Islet precursor cell (in vitro differentiated cells): ENCODE measurements at places on chromosomes 2 and 18.

GRCh38 chr2:229344151-229344551, 73.1 kb upstream of the PID1 start:
- DNase-seq: no peak

DNA sequence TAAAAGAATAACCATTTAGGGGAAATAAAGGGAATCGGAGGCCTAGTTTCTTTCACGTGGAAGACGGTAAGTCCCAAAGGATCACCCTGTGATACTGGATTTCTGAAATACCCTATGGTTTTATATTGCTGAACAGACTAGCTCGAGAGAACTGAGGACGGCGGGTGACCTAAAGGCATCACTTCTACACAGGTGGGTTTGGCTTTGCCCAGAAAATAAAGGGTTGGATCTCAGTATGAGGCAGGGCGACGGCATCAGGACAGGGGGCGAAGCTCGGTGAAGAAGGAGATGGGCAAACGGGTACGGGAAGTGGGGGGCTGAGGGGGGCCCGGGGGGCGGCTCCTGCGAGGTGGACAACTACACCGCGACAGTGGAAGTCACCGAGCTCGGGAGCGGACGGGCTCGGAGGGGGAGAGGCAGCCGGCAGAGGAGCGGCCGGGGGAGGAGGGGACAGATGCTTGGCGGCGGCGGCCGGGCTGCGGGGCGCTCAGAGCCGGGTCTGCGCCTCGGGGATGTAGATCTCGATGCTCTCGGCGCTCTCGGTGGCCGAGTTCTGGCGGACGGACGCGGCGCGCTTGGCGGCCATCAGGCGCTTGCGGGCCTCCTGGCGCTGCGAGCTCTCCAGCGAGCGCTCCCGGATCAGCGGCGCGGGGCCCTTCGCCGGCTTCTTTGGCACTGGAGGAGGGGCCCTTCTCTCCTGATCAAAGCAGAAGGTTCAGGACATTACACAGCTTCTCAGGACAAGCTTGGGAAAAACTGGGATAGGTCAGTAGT, 48.9 kb downstream of the TGIF1 start:
- DNase-seq: peak; percentile 75

DNA sequence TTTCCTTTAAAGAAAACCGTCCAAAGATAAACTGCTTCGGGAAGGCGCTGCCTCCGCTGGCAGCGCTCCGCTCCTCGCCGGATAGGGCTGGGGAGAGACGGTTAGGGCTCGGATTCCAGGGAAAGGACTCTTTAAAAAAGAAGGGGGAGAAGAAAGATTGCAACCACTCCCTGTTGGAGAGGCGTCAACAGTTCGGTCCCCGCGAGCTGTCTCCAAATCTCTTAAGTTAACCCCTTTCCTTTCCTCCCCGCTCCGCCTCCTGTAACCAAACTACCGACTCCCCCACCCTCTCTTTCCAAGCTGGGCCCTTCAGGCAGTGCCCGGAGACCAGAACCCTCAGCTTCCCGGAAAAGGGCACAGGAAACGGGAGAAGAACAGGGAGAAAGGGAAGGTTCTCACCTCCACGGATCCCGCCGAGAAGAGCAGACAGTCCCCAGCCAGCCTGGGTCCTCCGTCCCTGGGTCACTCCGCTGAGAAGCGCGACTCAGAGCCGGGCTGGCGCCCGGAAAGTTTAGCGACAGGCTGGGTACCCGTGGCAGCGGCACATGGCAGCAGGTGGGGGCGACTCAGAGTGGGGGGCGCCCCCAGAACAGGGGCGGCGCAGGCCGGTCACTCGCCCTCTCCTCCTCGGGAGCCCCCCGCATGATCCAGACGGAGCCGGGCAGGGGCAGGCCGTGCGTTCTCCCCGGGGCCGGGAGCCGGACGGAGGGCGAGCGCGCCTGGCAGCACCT, 675 bp downstream of the FZD5 start:
- DNase-seq: no peak

DNA sequence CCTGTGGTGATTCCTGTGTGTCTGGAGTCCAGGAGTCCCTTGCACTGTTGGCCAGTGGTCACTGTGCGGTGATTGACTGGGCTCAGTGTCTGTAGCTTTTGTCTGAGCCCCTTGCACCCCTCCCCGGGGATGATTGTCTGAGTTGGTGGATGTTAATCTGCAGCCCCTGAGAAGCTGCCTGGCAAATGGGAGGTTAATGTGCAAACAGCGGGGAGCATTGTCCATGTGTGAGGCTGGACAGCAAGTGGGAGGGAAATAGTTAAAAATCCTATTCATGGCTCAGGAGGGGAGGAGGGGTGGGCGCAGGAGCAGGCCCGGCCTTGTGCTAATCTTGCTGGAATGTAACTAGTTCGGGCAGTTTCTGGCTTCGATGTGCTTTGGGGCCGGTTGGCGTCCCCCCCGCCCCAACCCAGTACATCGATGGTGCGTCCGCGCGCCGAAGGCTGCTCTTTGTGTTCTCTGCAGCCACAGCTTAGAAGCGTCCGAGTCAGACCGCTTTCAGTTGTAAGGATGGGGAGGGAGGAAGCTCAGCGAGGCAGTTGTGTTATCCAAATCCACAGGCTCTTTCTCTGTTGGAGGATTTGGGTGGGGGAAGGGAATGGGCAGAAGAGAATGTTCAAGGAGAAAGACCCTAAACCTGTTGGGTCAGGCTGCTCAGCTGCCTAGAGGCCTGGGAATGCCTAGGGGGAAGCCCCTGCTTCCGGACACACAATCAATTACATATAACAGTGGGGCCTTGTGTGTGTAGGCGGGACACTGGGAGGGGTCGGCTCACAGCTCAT, 71.8 kb downstream of the TGOLN2 start:
- DNase-seq: peak; percentile 98

DNA sequence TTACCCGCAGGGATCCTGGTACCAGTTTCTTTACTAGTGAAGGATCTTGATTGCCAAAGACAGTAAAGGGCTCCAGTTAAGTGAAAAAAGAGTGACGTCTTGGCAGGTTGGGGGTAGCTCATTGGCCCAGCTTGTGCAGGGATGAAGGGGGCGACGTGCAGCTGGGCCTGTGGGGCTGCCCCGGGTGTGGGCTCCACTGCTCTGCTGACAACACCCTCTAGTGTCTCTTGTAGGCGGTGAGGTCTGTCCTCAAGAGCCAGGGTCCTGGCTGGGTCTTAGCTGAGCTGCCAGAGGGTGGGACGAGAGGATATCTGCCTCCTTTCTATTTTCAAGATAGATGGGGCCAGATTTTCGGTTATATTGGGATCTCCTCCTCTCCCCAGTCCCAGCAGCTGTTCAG, 6.1 kb downstream of the ARHGEF4 start:
- DNase-seq: peak; percentile 58

DNA sequence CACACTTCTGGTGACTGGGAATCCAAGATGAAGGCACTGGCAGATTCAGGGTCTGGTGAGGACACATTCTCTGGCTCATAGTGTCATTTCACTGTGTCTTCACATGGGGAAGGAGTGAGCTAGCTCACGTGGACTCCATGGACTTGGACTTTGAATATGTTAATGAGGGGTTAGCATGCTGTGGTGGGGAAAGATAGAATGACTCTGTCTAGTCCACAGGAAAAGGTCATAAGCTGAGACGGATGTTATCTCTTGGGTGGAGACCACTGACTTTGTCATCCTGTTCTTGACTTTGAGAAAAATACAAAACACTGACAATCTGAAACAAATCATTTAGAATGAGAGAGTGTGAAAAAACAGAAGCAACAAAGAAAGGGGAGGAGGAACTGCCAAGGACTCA, 145.9 kb downstream of the PIK3C3 start:
- DNase-seq: no peak

GRCh38 chr2:221851531-221852045, 279.5 kb upstream of the EPHA4 start:
- no peak for DNase-seq

- no peak for DNase-seq
Measured at GRCh38 chr2:10126632-10127026, 4.1 kb downstream of the RRM2 start.

DNA sequence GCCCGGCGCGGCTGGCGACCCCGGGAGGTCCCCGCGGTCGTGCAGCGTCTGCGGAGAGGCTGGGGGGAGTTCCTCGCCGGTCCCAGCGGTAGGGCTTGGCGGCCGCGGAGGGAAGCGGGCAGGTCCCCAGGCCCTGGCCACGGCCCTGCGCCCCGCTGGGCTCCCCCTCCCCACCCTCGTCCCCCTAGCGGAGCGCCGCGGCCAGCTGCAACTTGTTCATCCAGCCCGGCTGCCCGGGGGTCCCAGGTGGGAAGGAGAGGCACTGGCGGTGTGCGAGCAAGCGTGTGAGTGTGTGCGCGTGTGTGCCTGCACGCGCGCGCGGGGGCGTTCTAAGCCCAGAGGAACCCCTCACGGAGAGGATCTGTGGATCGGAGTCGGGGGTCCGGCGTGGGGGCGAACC, 1.3 kb downstream of the PTPRM start:
- peak; percentile 83 for DNase-seq

- no peak for DNase-seq
Measured at GRCh38 chr2:144785253-144785652, 265.3 kb upstream of the ZEB2 start.

GRCh38 chr2:102550151-102550550, 69.2 kb upstream of the SLC9A2 start:
- no peak for DNase-seq

DNA sequence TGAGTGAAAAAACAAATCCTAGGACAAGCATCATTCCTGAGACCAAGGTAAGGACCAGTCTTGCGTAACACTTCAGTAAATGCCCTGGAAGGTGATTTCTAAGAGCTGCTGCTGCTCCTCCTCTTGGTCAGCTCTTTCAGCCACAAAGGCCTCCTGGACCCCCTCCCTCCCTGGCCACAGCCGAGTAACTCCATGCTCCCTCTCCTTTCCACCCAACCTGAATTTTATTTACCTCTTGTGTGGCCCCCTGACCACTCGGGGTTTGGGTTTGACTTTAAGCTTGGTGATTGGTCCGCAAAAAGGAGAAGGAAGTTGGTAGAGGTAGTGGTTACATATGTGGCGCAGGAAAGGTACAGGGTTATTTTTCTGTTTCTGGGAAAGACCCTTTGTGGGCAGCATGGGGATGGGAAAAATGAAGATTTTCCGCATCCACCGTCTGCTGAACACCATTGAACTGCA, 9.2 kb downstream of the HTRA2 start:
- DNase-seq: no peak
